ENCODE measurements at places on chromosomes 6 and 20.
A peak's percentile ranks its signal among the peaks of the same experiment; 100 is the strongest.

DNA sequence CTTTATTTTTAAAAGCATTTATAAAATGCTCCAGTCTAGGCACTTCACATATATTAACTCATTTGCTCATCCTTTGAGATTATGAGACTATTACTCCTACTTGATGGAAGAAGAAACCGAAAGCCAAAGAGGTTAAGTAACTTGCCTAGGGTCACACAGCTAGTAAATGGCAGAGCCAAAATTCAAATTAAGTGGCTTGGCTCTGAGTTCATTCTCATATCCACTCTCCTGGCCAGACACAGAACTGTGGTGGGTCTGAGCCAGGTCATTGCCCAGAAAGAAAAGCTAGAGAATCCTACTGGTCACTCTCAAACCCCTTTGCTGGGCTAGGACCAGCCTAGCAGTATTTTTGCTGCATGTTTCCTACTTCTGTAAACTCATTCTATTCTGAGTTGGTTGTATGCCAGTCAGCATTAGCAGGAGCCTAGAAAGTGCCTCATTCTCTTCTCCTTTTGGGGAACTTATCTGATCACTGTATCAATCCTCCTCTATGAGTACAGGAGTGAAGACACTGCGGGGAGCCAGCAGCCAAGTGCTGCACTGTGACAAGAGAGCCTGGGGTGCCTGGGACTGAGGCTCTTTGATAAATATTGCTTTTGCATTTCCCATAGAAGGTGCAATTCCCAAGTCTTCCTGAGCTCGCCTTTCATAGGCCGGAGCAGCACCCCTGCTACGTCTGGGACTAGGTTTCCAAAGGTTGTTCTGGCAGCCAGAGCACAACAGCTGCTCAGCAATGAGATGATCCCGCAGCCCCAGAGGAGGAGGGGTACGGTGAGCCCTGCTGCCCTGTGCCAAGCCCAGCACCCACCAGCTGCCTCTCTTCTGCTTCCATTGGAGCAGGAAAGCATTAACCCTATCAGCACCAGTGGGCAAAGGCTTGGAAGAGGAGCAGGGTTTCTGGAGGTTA lies 728.3 kb downstream of the MAFB start:
- DNase-seq, result no peak

GRCh38 chr6:133587546-133588160 lies 301.3 kb upstream of the TCF21 start:
- no peak for DNase-seq

GRCh38 chr20:45325371-45325770 lies 17.3 kb upstream of the MATN4 start:
- no peak for DNase-seq

DNA sequence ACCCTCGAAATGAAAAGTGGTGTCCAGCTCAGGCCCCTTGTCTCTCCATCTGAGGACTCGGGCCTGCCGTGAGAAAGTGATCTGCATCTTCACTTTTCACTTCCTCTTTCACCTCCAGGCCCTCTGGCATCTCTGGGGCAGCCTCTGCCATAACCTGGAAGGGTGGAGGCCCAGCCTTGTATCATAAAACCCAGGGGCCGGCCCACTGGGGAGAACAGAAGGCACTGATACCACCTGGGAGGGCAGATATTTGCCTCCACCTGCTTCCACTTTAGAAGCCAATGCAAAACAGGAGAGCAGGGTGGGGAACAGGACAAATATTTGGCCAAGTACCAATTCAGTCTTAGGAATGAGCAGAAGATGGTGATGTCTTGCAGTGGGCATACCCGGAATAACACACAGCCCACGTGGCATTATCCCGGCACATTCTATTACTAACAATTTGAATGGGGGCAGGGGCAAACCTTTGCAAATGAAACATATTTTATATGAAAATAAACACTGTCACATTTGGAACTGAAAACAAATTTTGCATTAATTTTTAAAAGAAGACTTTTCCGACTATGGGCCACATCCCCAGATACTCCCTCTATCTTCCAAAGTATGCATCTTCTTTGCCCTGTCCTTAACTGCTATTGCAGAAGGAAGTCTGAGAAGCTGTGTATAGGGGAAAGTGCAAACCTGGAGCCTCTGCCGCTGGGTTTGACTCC lies 69.2 kb upstream of the TBC1D7 start:
- peak; percentile 37 for DNase-seq

DNA sequence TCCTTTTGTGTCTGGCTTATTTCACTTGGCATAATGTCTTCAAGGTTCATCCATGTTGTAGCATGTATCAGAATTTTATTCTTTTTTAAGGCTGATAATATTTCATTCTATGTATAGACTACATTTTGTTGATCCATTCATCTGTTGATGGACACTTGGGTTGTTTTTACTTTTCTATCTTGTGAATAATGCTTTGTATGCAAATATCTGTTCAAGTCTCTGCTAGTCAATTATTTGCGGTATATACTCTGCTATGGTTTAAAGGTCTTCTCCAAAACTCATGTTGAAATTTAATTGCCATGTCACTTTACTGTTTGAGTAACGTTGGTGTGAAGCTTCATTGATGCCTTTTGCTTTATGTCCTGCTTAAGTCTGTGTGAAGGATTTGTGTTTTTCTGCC lies 27.5 kb downstream of the ECI2 start:
- no peak for DNase-seq

DNA sequence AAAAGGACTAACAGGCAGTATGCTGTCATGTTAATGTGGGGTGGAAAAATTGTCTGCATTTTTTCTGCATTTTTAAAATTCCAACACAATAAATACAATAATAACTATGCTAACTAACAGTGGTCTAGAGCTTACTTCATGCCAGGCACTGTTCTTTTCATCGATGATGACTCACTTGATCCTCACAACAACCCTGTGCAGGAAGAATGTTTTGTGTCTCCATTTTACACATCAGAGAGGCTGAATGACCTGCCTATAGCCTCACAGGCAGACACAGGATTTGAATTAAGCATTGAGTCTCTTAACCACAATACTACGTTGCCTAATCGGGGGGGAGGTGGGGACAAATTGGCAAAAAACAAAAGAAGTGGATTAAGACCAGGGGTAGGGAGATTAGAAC lies 26.9 kb upstream of the FANCE start:
- DNase-seq, result no peak

DNA sequence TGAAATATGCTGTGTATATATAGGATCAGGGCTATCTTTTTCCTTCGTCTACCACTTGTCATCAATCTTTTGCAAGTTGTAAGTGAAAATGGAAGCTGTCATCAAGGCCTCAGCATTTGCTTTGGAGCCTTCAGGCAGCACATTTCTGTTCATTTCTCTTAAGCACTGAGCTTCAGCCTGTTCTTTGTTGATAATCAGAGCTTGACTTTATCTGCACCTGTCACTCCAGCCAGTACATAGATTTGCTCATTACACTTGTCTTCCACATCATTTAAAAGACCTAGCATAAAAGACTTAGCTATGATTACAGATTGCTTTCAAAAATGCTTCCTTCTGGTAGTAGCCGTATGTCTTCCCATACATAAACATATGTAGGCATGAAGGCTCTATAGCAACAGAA lies 189.8 kb upstream of the GRIK2 start:
- DNase-seq, result no peak

DNA sequence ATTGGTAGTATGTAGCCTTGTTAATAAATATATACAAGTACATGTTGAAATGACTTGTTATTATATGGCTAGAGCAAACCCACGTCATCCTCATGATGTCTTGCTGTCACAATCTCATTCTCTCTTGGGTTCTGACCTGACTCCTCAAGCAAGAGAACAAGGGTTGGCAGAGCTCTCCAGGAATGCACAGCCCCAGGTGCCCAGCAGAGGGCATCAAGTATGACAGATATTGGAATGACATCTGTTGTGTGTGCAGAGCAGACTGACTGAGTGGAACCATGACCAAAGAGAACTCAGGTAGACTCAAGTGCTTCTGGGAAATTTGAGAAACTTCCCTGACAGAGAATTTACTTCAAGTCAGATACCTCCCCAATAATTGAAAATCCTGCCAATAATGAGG lies 90.6 kb downstream of the PAX1 start:
- no peak for DNase-seq

- DNase-seq, result no peak
These were observed 102.3 kb downstream of the EPM2A start for GRCh38 chr6:145632971-145633370.

GRCh38 chr20:17601957-17602356 lies 32.1 kb downstream of the DSTN start:
- DNase-seq, result no peak

- DNase-seq, result no peak
These were observed 105.6 kb downstream of the ELOVL4 start for GRCh38 chr6:79841577-79842375.

- DNase-seq, result no peak
These were observed 160.4 kb downstream of the CD83 start for GRCh38 chr6:14278006-14278405.

GRCh38 chr6:158631678-158632537 lies 12.6 kb downstream of the DYNLT1 start:
- no peak for DNase-seq

- no peak for DNase-seq
These were observed 28.8 kb downstream of the KIZ start for GRCh38 chr20:21154692-21155091.

DNA sequence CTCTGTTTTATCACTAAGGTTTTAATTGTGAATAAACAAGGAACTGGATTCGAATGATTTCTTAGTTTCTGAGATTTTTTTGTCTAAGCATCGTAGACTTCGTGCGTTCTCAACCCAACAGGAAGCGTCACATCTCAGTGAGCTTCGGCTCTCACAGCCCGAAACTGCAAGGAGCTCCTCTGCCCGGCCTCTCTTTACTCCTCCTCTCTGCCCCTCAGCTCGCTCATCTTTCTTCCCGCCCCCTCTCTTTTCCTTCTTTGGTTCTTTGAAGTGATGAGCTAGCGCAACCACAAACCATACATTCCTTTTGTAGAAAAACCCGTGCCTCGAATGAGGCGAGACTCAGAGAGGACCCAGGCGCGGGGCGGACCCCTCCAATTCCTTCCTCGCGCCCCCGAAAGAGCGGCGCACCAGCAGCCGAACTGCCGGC lies 480 bp upstream of the NT5E start:
- peak; percentile 39 for DNase-seq

- no peak for DNase-seq
These were observed 454.2 kb downstream of the GRIK2 start for GRCh38 chr6:101847690-101848089.

GRCh38 chr6:132364306-132365074 lies 36.8 kb downstream of the MOXD1 start:
- no peak for DNase-seq

DNA sequence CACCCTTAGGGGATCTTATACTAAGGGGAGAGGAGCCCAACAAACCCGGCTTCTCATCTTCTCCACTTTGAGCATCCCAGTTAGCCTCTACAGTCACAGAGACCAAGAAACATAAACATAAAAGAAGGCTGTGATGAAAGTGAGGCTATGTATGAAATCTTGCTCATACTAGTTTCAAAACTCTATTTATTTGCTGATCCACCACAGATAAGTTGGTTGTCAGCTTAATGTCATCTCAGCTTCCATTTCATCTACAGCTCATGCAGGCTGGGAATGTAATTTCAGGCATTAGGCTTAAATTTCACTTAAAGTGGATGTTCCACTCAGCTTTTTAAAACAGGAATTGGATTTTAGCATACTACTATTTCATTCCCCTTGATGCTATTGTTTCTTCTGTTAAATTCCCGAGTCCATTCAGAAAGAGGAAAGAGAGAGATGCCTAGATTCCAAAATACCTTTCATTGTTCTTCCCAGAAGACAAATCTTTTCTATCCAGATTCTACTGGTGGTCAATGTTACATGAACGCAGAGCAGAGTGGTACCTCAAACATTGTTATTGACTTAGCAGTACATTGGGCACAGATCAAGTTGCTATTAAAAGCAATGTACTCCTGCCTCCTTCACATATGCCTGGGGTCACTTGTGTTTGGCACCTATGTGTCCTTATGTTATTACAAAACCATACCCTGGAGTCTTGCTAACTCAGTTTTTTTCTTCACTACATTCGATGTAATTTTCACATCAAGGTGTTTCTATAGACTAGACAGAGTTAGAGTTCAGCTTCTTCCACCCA lies 149.0 kb downstream of the HACE1 start:
- no peak for DNase-seq

- DNase-seq, result no peak
These were observed 343.2 kb upstream of the SULF2 start for GRCh38 chr20:48128436-48128835.

DNA sequence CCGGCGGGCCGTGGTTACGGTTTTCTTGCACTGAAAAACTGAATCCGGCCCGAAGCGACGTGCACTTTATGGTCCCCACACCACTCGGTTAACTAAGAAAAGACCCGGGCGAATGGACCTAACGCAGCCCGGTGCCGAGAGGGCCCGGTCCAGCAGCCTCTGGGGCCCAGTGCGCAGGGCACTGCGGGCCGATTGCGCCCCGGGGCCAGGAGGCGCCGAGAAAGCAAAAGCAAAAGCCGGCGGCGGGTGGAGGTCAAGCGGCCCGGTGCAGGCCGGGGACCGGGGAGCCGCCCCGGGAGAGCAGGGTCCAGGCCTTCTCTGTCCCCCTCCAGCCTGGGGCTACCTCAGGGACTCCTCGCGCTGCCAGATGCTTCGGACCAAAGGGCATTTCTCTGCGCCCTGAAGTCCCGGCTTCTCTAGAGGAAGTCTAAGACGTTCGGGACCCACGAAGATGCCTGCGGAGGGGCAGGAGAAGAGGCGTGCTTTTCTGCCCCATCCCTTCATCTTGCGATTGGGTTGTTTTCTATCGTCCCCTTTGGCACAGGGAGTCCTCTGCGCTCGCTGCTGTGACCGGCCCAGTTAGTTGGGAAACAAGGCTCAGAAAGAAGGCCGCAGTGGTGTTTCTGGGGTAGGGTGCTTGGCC lies 4.4 kb downstream of the FOXF2 start:
- no peak for DNase-seq

DNA sequence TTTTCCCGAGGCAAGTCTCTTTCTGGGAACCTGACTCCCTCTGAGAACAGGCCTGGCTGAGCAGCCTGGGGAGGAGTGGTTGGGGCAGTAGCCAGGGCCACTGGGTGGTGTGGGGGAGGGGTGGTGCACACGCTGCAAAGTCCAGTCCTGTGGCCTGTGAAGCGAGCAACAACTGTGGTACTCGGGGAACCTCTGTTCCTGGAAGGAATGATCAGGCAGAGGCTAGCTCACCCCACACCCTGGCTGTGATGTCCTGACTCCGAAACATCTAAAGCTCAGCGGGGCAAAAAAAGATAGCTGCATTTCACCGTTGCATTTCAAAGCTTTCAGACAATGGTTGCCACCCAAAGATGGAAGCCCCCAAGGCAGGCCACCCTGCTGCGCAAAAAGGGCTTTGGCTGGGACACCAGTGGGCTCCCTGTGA lies 25.5 kb downstream of the PCK1 start:
- no peak for DNase-seq

GRCh38 chr20:48006036-48006833 lies 221.0 kb upstream of the SULF2 start:
- DNase-seq, result peak; percentile 43

GRCh38 chr6:56311533-56312448 lies 64.4 kb upstream of the COL21A1 start:
- no peak for DNase-seq

GRCh38 chr6:149140910-149141290 lies 176.6 kb upstream of the TAB2 start:
- DNase-seq, result peak; percentile 70

All from common myeloid progenitor, CD34-positive (primary cell).